ENCODE measurements at places on chromosomes 12 and 14. TPM values are rescaled to one million over a fixed set of nuclear protein-coding genes. Genes with fewer than 3 reads are reported as not detected.

PIANP gene
- 1.2 TPM for total RNA-seq

NANOG gene
- total RNA-seq: not detected

NOVA1 gene
- total RNA-seq: 58.3 TPM

KRT71 gene
- total RNA-seq: not detected

DPY19L2 gene
- 38.4 TPM for total RNA-seq

RPL10L gene
- total RNA-seq: not detected

TAS2R46 gene
- total RNA-seq: 12.3 TPM

BIN2 gene
- 2.2 TPM for total RNA-seq

CPNE6 gene
- total RNA-seq: 10.8 TPM

AMIGO2 gene
- total RNA-seq: 8.1 TPM

ADGRD1 gene
- 1.9 TPM for total RNA-seq

ATG14 gene
- total RNA-seq: 22.6 TPM

SCNN1A gene
- total RNA-seq: not detected

TGFB3 gene
- 33.2 TPM for total RNA-seq

DNA sequence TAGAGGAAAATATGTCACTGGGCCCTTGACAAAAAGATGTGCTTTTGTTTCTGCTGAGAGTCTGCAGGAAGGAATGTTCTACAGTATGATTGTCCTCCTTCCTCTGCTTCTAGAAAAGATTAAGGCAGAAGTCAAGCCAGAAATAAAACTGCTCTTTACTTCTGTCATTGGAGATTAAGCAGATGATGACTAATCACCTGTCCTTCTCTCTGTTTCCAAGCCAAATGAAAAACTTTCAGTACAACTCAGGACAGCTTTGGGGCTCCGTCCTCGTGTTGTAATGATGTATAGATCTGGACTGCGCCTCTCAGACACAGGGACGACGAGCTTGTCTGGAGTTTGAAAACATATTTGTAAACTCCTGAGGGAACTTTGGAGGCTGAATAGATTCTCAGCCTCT, 159.3 kb downstream of the DYRK2 start:
- DNase-seq: no peak

DNA sequence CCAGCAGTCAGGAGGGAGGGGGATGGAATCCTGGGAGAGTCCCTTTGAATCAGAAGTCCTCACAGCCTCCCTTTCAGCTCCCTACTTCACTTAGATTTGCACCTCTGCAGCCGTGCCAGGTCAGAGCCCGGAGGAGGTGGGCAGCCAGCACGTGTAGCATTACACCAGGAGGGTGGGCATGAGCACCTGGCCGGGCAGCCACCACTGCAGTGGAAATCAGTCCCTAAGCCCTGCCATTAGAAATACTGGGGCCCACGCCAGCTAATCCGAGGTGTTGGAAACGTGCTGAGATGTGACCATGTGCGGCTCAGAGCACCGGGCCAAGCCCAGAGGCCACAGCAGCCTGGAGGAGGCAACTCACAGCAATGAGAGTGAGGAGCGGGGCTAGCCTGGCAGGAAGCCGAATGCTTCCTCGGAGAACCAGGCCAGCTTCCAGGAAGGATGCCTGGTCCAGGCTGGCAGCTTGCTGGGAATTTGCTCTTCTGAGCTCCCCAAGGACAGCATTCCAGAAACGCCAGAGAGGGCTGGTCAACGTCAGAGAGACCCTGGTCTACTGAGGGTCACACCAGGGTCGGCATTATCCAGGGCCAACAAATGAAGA, 9.4 kb upstream of the CACNA2D4 start:
- DNase-seq: no peak

DNA sequence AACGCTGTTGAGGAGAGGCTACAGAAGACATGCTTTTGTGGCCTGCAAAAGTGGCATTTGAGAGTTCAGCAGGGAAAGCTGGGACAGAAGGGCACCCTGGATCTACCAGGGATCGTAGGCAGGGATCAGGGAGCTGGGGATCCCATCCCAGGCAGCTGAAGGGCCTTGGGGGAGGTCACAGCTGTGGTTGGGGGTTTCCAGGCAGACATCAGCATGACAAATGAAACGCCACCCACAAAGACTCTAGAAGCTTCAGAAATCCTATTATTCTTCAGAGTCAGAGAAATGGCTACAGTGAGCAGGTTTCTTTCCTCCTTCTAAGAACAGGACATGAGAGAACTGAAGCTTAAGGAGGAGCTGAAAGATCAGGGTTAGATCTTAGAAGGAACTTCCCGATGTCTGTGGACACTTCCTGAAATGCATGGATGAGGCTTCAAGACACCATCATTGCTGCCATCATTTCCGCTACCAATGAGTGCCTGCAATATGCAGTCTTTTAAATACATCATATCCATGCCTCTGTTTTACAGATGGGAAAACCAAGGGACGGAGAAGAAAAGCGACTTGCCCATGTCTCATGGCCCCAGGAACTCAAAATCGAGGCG, 104.3 kb downstream of the RBM19 start:
- DNase-seq: no peak

- no peak for DNase-seq
Measured at GRCh38 chr12:100987552-100988521, 193.3 kb downstream of the ANO4 start.

DNA sequence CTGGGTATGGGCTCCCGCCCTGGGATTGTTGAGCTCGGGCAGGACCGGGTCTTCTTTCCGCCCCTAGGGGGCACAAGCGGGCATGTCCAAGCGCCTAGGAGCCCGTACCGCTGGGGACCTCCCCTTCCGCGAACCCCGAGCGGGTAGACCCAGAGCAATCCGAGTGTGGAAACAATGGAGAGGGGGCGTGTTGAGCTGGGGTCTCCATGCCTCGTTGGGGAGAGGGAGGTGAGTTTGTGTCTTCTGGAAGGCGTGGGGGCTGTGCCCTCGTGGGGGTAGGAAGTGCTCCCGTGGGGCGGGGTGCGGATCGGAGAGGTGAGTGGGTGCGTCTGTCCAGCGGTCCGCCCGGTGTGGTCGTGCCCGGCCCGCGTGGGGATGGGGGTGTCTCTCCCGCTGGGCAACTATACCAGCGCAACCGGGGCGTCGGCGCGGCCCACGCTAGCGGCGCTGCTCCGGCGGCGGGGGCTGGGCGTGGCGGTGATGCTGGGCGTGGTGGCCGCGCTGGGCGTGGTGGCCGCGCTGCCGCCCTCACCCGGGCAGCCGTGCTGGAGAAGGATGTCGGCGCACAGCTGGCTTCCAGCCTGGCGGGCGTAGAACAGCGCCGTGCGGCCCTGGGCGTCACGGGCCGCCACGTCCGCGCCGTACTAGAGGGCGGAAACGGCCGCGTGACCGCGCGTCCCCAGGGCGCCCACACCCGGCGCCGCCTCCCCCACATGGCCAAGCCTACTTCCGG, 12.2 kb downstream of the AGAP2 start:
- peak; percentile 22 for DNase-seq

GRCh38 chr12:122096591-122097149, 18.1 kb downstream of the MLXIP start:
- no peak for DNase-seq

DNA sequence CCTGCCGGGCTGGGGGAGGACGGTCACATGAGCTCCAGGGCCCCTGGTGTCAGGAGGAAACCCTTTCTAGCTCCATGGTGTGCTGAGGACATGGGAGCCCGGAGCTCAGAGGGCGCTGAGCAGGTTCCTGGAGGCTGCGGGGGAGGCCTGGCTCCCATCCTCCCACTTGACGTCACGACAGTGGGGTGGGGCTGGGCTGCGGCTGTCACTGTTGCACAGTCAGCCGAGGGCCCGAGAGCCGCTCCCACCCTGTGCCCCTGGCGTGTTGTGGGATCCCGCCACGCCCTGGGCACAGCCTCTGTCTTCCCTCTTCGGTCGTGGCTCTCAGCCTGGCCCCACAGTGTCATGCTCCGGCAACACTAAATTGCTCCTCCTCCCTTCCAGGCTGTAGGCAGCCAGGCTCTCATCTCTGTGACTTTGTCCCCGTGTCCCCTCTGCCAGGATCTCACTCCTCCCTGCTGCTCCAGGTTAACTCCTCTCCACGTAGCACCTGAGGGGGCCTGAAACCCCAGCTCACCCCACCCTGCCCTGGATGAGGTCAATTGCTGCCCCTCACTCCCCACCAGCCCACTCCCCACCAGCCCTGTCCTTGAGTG, 33.0 kb downstream of the BEGAIN start:
- no peak for DNase-seq

- no peak for DNase-seq
Measured at GRCh38 chr14:50531595-50532501, 521 bp downstream of the MAP4K5 start.

GRCh38 chr12:124233846-124234640, 60.9 kb upstream of the RFLNA start:
- DNase-seq: no peak

DNA sequence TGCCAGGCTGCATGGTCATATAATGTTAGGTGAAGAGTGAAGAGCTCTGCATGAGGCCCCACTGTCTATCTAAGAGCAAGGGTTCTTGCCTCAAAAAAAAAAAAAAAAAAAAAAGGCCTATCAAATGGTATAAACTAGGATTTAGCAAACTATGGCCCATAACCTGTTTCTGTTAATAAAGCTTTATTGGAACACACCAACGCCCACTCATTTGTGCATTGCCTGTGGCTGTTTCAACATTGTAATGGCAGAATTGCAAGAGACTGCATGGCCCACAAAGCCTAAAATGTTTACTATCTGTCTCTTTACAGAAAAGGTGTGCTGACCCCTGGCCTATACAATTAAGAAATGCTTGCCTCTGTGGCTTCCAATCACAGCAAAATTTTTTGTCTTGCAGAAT, 12.8 kb downstream of the PLEKHG7 start:
- no peak for DNase-seq

DNA sequence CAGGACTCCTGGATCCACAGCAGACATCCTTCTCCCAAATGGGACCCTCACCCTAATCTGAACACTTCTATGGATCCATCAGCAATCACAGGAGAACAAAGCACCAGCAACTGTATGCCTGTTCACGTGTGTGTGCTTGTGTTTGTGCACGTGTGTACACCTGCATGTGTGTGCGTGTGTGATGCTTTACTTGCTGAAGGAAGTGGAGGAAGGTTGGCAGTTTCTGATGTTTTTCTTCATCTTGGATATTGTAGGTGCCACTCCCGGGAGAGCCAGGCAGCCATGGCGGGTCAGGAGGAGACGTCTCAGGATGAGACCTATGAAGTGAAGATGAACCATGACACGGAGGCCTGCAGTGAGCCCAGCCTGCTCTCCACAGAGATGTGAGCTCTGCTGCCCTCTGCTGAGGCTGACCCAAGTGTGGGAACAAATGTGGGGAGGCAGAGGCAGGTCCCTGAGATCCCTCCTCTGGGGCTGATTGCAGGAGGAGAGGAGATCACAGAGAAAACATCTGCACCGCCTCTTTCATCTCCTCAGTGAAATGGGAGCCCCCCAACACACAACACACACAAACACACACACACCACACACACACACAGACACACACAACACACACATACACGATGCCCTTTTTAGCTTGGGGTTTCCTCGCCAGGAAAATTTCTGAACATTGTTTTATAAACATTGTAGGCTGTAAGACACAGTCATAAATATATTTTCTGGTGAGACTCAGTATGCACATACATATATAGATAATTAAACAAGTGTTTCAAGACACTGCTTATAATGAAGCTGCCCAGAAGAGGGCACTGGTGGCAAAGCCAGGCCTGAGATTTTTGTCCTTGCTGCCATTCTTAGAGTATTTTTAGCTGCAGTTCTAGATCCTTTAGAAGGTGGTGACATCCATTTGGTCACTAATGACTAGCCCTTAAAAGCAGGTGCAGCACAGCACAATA, 112.2 kb upstream of the FKBP4 start:
- no peak for DNase-seq

GRCh38 chr12:132052196-132052932, 91.8 kb downstream of the DDX51 start:
- DNase-seq: no peak

GRCh38 chr14:28772613-28773012, 6.0 kb downstream of the FOXG1 start:
- DNase-seq: no peak

DNA sequence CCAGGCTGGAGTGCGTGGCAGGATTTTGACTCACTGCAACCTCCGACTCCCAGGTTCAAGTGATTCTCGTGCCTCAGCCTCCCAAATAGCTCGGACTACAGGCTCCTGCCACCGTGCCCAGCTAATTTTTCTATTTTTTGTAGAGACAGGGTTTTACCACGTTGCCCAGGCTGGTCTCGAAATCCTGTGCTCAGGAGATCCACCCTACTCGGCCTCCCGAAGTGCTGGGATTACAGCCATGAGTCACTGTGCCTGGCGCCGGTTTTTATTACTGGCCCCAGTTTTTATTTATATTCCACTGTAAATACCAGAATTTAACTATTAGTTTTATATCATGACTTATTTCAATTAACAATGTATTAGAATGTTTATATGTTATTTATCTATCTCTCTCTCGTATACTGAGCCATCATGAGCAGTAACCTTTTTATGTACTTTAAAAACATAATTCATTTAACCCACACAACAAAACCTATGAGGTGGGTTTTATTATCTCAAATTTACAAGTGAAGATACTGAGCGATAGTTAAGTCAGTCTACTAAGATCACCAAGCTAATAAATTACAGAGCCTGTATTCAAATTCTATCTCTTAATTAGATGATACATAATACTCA, 47.8 kb downstream of the HECTD1 start:
- no peak for DNase-seq

DNA sequence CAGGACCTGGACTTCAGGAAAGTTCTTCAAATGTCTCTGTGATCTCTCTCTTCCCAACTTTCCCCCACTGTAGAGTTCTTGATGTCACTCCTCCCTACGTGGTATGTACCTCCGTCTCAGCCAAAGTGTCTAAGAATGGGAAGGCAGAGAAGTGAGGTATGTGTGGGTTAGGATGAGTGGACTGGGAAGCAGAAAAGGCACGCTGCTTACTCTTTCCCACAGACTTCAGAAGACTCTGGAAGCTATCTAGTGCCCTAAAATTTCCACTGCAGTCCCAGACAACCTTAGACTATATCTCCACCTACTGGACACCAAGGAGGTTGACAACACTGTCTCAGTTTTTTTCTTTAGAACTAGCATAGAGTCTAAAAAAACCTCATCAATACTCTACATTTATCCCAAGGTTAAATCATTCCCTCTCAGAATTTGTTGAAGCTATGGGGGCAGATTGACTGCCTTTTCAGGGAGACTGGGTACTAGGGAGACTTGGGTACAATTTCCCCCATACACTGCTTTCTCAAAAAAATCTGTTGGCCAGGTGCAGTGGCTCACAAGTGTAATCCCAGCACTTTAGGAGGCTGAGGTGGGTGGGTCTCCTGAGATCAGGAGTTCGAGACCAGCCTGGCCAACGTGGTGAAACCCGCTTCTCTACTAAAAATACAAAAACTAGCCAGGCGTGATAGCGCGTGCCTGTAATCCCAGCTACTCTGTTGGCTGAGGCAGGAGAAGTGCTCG, 20.6 kb upstream of the ITGA5 start:
- DNase-seq: no peak

DNA sequence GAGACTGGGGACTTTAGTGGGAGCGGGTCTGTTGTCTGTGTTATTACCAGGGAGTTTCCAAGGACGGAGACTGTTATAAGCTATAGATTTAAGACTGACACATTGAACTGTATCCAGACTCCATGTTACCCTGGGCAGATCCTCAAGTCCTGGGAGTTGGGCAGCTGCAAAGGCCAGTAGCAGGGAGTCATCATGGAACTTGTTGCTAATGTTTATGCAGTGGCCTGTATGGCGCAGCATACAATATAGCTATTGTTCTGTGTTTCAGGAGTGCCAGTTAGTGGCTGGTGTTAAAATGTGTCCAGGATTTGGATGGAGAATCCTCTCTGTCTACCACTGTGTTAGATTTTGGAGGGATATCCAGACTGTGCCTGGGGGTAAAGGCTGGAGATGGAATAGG, 31.7 kb downstream of the SMOC1 start:
- no peak for DNase-seq

Measured in occipital lobe (tissue), 3 donors.